Mucosa of gallbladder (tissue), 1 donor: ENCODE measurements at places on chromosomes 5 and 9. TPM values are rescaled to one million over a fixed set of nuclear protein-coding genes. Genes with fewer than 3 reads are reported as not detected.

The TAF11L10 gene
- total RNA-seq, result not detected

The ACTBL2 gene
- not detected for total RNA-seq

The ADAMTS6 gene
- total RNA-seq, result 19.0 TPM

The CTXN3 gene
- not detected for total RNA-seq

The TMEM215 gene
- total RNA-seq, result not detected

The SH2D3C gene
- total RNA-seq, result 9.1 TPM

The ADAMTSL2 gene
- total RNA-seq, result 14.0 TPM

The FBP2 gene
- not detected for total RNA-seq

The PCDHGB1 gene
- total RNA-seq, result 4.6 TPM

The SGCD gene
- 10.6 TPM for total RNA-seq

The NOXA1 gene
- 36.7 TPM for total RNA-seq

The ZNG1C gene
- 20.5 TPM for total RNA-seq

The NEURL1B gene
- 27.9 TPM for total RNA-seq

The PCDHGB7 gene
- 15.5 TPM for total RNA-seq

The NIPSNAP3A gene
- total RNA-seq, result 19.5 TPM

The C9orf153 gene
- 0.23 TPM for total RNA-seq

The OR2Y1 gene
- total RNA-seq, result not detected

The MRPL41 gene
- 86.8 TPM for total RNA-seq

The HSD17B3 gene
- total RNA-seq, result 3.2 TPM

The HARS2 gene
- total RNA-seq, result 30.5 TPM

The TMC1 gene
- total RNA-seq, result not detected

The SERF1A gene
- 14.5 TPM for total RNA-seq

The CARTPT gene
- total RNA-seq, result 0.23 TPM

The ADAMTS12 gene
- total RNA-seq, result 2.2 TPM

The GMCL2 gene
- total RNA-seq, result not detected

The PCDHGA2 gene
- 6.7 TPM for total RNA-seq

The RORB gene
- 6.5 TPM for total RNA-seq

The CORO2A gene
- total RNA-seq, result 129 TPM

The NR2F1 gene
- 162 TPM for total RNA-seq

The GPR151 gene
- total RNA-seq, result not detected

The GABRG2 gene
- total RNA-seq, result not detected

The FST gene
- 3.8 TPM for total RNA-seq

The NPR3 gene
- 6.5 TPM for total RNA-seq

The EIF4E1B gene
- total RNA-seq, result not detected

The SPRY4 gene
- total RNA-seq, result 17.4 TPM

The C9orf50 gene
- total RNA-seq, result 1.0 TPM

The MCTP1 gene
- total RNA-seq, result 9.9 TPM

The PTPRD gene
- total RNA-seq, result 35.9 TPM

The TBC1D9B gene
- total RNA-seq, result 149 TPM

The ANGPTL2 gene
- total RNA-seq, result 55.2 TPM

The PHYKPL gene
- 95.4 TPM for total RNA-seq

The GABBR2 gene
- total RNA-seq, result 0.29 TPM

The PCDHA12 gene
- total RNA-seq, result 10.0 TPM

The IFNK gene
- total RNA-seq, result not detected

The FOXD4 gene
- 0.43 TPM for total RNA-seq

The HAVCR2 gene
- total RNA-seq, result 9.6 TPM

The CCDC187 gene
- 1.8 TPM for total RNA-seq

The C9 gene
- total RNA-seq, result 1.0 TPM

The ZFP2 gene
- total RNA-seq, result 2.3 TPM

The TAS2R1 gene
- total RNA-seq, result not detected

The IL7R gene
- 34.0 TPM for total RNA-seq
